Activated naive CD4-positive, alpha-beta T cell (primary cell): ENCODE measurements at places on chromosomes 5 and 9.
A peak's percentile ranks its signal among the peaks of the same experiment; 100 is the strongest.

DNA sequence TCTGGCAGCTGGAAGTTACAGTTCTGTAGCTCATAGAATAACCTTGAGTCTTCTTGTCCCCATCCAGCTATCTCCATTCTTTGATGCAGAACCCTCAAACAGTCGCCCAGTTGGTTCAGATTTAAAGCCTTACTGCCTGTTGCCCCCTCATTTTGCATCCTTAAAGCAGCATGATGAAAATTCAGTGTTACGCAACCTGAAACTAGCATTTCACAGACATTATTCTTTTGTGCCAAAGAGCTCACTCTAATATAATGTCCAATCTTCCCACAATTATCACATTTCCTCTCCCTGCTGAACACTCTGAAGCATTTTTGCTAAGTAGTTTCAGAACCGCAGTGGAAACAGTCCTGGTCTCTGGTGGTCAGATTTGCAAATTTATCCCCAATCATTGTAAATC lies 318.0 kb downstream of the PSAT1 start:
- DNase-seq: no peak

DNA sequence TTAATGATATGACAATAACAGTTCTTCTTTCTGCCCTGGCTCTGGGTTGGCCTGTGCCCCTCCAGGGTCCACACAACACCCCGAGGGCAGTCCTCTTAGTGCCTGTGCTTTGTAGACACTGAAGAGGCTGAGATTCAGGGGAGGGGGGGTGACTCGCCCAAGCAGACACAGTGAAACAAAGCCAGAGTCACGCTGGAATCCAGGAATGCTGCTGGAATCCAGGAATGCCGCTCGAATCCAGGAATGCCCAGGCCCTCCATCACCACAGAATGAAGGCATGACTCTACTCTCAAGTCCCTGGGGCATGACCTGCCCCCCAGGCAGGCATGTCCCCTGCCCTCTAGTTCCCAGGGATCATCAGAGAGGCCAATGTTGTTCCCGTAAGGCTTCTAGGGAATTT lies 73.1 kb downstream of the LRSAM1 start:
- DNase-seq: no peak

- no peak for DNase-seq
Measured at GRCh38 chr9:134286471-134287245, 39.6 kb upstream of the RXRA start.

DNA sequence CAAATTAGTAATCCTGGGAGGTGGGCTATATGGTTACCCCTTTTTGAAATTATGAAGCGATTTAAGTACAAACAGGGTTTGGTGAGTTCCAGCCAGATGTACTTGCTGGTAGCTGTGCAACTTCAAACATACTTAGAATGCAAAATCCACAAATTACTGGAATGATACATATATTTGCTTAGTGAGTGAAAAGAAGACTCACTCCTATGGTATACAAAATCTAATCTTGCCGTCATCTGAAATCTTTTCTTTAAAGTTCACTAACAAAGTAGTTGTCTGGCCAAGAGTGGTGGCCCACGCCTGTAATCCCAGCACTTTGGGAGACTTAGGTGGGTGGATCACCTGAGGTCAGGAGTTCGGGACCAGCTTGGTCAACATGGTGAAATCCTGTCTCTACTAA lies 64.9 kb upstream of the TJP2 start:
- no peak for DNase-seq

- no peak for DNase-seq
Measured at GRCh38 chr5:74529101-74529500, 111.4 kb downstream of the ENC1 start.

DNA sequence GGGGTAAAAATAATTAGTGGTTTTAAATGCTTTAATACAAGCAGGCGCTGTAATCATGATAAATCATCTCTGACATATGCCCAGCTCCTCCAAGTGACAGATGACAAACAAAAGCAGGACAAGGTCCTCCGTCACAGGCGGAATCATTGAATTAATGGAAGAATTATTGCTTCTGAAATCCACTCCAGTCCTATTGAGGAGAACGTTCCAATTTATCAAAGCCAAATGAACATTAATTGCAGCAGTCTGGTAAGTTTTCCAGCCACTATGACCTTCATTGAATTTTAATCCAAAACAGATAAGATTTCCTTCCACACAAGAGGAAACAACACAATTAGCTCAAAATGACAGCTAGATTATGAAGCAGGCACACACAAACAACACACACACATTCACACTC lies 136.8 kb downstream of the ASTN2 start:
- DNase-seq: no peak

DNA sequence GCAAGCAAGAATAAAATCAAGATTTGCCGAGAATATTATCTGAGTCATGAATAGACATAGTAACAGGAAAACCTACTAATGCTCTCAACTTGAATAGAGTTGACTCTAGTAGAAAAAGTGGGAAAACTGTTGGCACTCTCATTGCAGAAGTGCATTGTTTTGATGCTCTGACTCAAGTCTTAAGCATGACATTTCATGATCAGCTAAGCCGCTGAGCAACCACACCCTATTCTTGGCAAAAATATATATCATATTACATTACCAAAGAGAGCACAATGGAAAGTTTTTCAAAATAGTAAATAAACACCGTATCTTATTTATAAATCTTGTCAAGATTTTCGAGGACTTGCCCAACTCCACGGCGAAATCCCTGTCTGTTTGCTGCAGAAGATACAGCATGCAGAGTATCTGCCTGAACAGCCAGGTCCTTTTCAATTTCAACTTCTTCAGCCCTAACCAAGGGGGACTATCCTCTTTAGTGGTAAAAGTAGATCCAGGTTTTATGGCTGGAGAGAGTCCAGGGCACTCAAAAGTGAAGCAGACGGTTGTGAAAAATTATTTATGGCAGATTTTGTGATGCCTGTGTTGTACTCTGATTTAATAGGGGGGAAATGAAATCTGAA lies 13.9 kb upstream of the ADAMTSL1 start:
- DNase-seq: no peak

DNA sequence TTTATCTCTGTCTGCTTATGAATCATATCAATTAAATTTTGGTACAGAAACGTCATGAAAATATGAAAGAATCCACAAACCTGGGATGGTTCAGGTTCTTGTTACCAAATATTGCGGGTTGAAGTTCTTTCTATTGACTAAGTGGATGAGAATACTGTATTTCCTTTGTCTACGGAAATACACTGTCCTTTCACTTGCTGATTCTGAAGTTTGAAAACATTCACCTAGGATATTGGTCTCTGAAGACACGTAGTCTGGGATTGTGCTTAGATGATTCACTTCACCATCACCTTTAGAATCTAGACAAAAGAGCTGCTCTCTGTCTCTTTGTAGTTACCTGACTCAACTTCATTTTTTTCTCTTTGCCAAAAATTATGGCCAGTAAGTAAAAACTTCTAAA lies 222.4 kb downstream of the FBN2 start:
- DNase-seq: no peak

DNA sequence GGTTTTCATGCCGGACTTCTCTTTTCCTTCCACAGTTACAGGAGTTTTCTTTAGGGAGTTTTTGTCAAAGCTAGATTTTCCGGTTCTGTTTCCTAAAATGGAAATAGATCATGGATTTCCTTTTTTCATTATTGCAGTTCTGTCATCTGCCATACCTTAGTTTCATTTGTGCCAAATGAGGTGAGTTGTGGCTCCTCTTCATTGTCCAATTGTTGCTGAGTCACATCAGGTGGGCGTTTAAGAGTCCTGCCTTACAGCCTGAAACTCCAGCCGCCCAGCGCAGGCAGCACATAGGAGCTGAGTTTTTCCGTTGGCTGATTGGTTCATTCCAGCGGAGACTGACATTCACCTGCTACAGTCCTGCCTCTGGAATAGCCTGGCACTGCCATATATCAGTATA lies 14.1 kb downstream of the SLC25A25 start:
- no peak for DNase-seq

DNA sequence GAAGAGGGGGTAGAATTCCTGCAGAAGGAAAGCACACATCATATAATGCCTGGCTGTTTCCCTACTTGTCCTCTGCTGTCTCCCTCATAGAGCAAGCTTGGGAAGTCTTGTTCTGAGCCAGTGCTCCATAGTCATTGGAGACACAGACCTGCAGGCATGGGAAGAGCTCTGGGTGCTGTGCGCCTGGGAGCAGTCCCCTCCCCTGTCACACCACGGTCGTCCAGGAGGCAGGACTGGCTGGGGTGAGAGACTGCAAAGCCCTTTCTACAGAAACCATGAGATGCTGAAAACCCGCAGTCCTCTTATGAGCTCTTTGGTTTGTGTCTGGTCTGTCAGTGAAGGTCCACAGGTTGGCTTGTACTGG lies 64.6 kb downstream of the GPR21 start:
- no peak for DNase-seq

DNA sequence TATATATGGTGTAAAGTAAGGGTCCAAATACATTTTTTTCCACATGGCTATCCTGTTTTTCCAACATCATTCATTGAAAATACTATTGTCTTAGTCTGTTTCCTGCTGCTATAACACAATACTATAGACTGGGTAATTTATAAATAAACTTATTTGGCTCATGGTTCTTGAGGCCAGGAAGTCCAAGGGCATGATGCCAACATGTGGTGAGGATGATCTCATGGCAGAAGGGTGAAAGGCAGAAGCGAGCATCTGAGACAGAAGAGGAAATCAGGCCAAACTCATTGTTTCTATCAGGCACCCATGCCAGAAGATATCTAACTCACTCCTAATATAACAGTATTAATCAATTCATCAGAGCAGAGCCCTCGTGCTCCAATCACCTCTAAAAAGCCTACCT lies 42.6 kb downstream of the ANKRD55 start:
- DNase-seq: peak; percentile 19

GRCh38 chr9:25864509-25864908 lies 186.3 kb upstream of the TUSC1 start:
- DNase-seq: no peak

- no peak for DNase-seq
Measured at GRCh38 chr5:22079566-22079965, 773.6 kb downstream of the CDH12 start.

- DNase-seq: no peak
Measured at GRCh38 chr9:113631137-113631765, 167.7 kb downstream of the RGS3 start.

- DNase-seq: no peak
Measured at GRCh38 chr5:115775999-115776398, 40.5 kb downstream of the CDO1 start.

- DNase-seq: no peak
Measured at GRCh38 chr9:107242073-107243030, 40.7 kb upstream of the RAD23B start.

DNA sequence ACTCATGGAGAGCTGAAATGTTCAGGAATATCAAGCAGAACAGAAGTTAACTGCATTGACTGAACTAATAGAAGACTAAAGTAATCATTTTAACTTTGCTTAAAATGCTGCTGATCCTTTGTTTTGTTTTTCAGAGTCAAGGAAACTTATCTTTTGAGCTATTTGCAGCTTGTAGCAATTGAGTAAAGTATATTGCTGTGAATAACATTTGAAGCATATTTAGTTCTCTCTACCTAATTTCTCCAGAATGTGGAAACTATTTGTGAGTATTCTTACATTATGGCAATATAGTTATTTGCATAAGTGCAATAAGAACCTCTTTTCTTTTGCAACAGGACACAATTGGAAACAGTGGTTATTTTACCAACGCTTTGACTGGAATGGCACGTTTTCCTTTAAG lies 5.3 kb upstream of the SOX30 start:
- no peak for DNase-seq

DNA sequence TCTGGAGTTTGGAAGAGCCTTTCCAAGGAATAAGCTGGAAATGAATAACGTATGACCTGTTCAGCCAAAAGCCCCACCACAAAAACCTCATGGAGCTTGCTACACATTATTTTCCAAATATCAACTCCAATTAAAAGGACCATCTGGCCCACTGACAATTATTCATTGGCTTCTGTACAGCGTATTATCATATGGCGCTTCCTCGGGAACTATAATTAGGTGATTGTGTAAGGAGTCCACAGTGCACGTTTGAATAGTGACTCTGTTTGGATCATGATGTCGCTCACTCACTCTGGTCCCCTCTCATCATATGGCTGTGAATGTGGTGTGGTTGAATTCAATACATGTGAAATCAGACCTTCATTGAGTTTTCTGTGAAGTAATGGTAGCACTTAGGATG lies 52.1 kb downstream of the GDNF start:
- no peak for DNase-seq

DNA sequence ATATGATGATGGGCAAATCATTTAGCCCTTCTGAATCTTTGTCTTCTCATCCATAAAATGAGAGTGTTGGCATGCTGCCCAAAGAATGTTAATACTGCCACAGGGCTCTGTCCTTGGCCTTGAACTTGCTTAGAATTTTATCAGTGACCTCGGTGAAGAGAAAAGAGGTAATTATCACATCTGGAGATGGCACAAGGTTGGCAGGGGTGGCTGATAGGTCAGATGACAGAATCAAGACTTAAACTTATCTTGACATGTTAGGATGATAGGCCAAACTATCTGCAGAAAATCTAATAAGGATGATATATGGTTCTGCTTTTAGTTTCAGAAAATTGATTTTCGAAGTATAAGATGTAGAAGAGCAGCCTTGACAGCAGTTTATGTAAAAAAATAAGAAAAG lies 599.1 kb upstream of the CLINT1 start:
- no peak for DNase-seq

GRCh38 chr5:67120032-67120431 lies 76.6 kb downstream of the CD180 start:
- DNase-seq: no peak

DNA sequence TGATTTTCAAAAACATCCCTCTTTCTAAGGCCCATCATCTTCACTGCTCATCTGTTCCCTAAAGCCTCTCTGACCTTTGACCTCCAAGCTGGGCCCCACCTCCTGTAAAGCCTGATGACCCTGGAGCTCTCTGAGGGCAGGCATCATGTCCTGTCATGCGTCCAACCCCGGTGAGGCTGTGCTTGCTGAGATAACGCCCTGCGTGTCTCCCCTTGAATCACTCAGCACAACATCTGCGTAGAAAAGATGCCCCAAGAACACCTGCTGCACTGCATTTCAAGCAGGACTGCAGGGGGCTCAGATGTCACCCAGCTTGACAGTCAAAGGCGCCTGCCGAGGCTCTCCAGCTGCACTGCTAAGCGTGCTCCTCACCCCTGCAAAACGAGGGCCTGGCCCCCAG lies 78.0 kb downstream of the OTULIN start:
- no peak for DNase-seq

DNA sequence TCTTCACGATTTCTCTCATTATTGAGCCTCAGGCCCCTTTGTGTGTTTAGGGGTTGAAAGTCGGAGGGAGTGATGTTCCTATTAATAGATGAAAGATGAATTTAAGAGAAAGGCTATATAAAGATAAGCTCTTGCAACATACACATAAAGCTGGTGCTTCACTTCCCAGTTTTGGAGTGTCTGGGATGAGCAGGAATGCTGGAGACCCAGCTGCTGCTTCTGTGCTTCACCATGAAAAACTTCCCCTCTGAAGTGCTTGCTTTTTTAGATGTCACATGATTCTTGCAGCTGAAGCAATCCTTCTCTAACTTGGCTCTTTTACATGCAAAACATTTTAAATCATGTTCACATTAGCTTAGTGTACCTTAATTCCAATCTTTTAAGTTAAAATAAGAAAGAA lies 19.7 kb upstream of the SNCAIP start:
- no peak for DNase-seq
